ENCODE measurements at places on chromosomes 12 and 14.

DNA sequence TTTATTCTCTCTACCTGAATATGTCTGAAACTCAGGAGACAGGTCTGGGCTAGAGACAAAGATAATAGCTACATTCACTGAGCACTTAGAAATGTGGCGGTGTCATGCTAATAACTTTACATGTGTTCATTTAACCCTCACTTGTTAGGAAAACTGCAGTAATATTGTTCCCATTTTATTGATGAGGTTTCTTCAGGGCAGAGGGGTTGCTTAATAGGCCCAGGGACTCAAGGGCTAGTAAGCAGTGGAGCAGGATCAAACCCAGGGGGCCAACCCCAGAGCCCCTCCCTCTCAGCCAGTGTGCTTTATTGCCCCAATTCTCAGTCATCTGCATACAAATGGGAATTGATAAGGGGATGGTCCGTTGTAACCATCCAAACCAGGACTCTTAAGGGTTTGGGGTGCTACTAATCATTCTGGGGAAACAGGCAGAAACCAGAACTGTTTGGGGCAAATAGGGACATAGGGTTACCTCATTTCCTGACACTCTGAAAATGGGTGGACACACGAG, 142.8 kb upstream of the AMIGO2 start:
- no peak for DNase-seq

- DNase-seq = no peak
Observed at GRCh38 chr12:49888461-49889151, 15.1 kb downstream of the FAIM2 start.

GRCh38 chr14:24876996-24877395, 173.0 kb downstream of the STXBP6 start:
- DNase-seq = no peak

DNA sequence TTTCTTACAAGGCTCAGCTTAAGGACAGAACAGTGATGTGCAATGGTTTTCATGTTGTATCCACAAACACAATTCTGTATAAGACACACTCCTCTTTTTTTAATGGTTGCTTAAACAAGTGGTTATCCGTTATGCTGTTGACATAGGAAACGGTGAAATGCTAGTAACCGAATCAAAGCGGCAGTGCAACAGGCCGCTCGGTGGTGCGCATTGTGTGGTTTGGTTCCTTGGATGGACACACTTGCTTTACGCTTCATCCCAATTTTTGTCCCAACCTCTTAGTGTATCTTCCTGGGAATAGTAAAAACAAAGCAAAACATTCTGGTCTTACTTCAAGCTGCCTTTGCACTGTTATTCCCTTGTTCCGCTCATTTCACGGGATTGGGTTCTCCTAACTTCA, 650 bp upstream of the PTGER2 start:
- DNase-seq = no peak

- peak; percentile 90 for DNase-seq
Observed at GRCh38 chr12:75722714-75723200, 211.3 kb upstream of the KRR1 start.

- DNase-seq = no peak
Observed at GRCh38 chr12:88658009-88658408, 77.7 kb upstream of the KITLG start.

GRCh38 chr14:61417883-61418455, 96.6 kb downstream of the PRKCH start:
- DNase-seq = no peak

- no peak for DNase-seq
Observed at GRCh38 chr12:101799774-101800173, 31.0 kb downstream of the GNPTAB start.

- DNase-seq = no peak
Observed at GRCh38 chr12:52380271-52380694, 5.2 kb downstream of the KRT84 start.

DNA sequence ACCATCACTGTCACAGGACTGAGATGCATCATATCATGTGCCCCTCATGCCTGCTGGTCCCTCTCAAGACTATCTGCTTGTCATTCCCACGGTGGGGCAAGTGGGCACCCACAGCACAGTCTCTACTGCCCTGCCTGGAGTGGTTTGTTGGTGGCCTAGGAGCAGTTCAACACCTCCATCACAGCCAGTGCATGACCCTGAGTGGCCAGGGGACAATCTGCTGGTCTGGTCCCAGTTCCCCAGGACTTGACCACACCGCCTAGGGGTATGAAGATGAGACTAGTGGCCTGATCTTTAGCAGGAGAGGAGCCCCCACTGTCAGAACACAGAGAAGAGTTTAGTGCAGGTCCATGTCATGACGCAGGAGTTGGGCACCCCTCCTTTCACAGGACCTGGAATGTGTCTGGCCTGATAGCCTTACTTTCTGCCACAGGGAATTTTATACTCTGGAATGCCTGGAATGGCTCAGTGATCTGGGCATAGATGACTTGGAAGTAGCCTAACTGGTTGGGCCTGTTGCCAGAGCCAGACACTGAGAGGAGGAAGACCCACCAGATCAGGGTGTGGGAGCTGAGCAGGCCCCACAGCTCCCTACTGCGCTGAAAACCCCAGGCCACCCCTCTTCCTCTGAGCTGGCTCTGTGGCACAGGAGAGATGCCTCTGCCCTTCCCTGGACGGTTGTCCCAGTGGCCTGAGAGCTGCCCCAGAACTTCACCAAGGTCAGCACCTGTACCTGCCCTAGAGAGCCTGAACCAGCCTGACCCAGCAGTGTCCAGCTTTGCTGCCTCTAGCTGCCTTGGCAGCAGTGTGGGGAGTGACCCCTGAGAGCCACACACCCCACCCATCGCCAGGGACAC, 83.3 kb downstream of the PUS7L start:
- no peak for DNase-seq

DNA sequence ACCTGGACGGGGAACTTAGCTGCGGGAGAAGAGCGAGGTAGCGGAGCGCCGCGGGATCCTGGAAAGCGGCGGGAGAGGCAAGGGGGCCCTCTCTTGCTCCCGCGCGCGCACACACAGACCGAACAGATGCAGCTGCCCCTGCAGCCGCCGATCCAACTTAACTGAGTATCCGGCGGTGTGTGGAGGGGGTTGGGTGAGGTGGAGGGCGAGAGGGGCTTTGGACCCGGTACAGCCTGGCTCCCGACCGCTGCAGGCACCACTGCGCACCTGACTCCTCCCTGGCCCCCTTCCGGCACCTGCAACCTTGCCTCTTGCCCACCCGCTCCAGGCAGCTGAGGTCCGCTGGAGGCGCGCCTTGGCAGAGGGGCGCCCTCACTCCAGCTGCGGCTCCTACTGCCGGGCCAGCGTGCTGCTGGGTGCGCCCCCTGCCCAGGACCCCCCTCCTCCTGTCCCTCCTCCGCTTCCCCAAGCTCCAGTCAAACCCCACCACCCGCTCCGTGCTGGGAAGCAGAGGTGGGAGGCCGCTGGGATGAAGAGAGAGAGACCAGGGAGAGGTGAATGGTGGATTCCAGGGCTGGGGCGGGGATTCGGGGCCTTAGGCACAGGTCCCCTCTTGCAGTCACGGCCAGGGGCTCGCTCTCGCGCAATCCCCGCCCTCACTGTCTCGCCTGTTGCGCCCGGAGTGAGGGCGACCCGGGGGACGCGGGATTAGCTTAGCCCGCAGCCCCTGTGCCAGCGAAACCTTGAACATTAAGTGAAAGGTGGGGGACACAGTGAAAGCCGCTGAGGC, 2.6 kb downstream of the DIO3 start:
- DNase-seq = no peak

DNA sequence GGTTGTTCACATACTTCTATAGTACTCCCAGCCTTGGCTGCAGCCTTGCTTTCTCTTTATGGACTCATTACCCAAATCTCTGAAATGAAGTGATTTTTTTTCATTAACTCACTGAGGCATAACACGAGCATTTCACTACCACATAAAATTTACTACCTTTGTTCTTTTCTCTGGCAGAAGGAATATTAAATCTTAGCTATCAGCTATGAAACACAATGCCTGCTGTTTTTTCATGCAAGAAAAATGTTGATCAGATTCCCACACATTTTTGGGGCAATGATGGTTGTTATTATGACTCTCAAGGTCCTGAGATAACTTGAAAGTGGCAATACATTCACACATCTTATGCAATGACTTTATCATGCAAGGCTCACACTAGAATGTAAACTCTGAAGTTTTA, 225.3 kb upstream of the ATP2B1 start:
- DNase-seq = no peak

GRCh38 chr12:38783304-38783703, 122.1 kb downstream of the CPNE8 start:
- DNase-seq = no peak

- DNase-seq = no peak
Observed at GRCh38 chr12:130796985-130797686, 41.9 kb downstream of the STX2 start.

DNA sequence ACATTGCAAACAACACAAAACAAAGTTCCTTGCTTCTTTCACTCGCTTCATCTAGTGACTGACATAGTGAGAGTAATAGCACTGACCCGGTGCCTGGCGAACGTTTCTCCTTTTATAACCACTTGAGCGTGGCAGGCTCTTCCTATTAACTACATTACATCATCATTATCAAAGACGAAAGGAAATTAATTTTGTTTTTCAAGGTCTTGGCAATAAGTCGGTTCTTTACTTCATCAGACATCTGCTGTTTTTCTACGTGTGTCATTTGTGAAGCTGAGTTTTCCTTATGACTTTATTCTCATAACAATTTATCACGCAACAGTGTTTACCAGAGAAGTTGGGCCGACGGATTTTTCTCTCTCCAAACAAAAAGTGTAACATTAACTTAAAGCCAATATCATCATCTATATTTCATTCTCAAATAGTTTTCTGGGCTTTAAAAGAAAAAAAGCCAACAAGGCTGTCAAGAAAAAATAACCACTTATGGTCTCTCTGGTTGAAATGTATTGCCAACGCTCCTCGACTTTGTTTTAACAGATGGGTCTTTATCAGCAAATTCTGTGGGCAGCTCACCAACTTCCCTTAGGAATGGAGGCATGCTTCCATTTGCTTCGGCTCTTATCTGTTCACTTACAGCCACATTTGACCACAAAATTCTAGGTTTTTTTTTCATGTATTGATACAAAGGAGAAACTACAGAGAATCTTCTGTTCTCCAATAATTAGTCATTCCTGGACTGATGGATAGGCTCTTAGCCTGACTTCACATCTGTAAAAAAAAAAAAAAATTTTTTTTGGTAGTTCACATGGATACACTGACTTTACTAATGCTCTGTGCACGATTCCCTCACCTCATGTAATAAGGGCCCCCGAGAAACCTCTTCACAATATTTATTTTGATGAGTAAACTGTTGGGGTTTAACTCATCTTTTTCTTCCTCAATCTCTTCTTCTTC, 97.1 kb upstream of the CDKN3 start:
- DNase-seq = no peak

GRCh38 chr14:20609215-20610001, 18.2 kb upstream of the RNASE12 start:
- DNase-seq = peak; percentile 78

DNA sequence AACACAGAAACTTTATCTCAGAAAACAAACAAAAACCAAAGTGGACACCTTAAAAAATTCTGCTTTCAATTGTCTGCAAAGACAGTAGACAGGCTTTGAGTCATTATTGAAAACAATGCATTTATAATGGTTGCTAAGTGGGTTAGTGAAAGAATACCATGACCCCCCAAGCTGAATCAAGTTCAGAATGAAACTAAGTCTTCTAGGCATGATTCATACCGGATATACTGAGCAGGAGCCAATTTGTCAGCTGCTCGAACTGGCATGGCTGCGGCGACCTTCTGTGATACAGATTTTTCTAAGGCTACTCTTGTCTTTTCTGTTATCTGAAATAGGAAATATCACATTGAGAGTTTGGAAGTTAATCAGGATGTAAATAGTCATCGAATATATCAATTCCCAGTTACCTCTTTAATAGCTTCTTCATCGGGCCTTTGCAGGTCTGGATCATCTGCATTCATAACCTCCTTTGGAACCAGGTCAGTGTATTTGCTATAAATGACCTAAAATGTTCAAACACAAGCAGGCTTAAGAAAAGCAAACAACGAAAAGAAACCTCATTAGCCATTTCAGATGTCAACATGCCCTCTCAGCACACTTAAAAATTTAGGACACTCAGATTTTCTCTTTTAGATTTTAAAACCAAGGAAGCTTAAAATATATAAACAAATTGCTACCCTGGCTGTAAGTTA, 22.3 kb downstream of the SNW1 start:
- DNase-seq = peak; percentile 12

DNA sequence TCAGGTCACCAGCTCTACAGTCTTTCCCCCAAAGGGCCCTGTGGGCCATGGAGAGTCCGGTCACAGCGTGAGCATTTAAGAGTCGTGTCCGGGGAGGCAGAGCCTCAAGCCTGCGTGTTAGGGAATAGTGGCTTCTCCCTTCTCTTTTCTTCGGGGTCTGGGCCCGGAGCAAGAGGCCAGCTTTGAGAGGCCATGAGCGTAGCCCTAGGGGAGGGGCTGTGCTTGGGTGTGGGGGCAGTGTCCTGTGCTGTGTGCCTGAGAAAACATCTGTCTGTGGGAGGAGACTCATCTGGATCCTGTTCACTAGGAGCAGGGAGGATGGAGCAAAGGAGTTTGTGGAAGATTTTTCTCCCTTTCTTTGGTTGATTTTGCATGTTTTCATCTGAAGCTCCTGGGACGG, 5.3 kb downstream of the LRP1-AS start:
- no peak for DNase-seq

GRCh38 chr14:95063391-95063790, 93.9 kb downstream of the DICER1 start:
- DNase-seq = no peak

GRCh38 chr14:36522972-36523715, 3.1 kb upstream of the NKX2-1 start:
- DNase-seq = no peak
